ENCODE measurements at places on chromosomes 5 and 9.

DNA sequence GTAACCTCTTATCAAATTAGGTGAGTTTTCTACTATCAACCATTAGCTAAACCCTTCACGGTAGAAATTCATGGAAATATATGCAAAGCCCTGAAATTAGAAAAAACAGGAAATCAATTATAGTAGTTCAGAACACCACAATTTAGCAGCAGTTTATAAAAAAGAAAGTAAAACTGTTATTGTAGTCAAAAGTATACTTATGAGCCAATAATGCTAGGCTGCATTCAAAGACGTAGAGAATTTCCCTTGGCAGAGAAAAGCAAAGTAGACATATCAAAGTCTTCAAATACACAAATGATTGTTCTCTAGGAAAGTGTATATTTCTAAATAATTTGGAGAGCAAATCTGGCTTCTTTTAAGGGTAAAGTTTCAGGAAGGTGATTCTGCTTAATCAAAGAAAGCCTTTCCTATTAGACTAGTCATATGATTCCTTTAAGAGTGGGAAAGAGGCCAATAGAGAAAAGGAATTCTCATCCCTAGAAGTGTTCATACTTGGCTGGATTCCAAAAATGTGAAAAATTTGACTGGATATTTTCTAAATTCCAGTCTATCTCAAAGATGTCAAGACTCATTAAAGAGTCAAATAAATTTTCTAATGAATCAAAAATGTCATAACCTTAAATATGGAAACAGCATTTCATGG lies 185.5 kb downstream of the SMC2 start:
- H3K4me1 ChIP-seq = no peaks in the 10 kb centered on the region
- H3K27ac ChIP-seq = no peak overlapping the region
- H3K27me3 ChIP-seq = no peaks in the 10 kb centered on the region
- no peak overlapping the region for H3K4me3 ChIP-seq

GRCh38 chr5:112070022-112070421 lies 313.0 kb upstream of the NREP start:
- no peaks in the 10 kb centered on the region for H3K36me3 ChIP-seq
- H3K27ac ChIP-seq = no peak overlapping the region
- peaks cover 16% of the 10 kb centered on the region for H3K4me1 ChIP-seq
- no peaks in the 10 kb centered on the region for H3K27me3 ChIP-seq

DNA sequence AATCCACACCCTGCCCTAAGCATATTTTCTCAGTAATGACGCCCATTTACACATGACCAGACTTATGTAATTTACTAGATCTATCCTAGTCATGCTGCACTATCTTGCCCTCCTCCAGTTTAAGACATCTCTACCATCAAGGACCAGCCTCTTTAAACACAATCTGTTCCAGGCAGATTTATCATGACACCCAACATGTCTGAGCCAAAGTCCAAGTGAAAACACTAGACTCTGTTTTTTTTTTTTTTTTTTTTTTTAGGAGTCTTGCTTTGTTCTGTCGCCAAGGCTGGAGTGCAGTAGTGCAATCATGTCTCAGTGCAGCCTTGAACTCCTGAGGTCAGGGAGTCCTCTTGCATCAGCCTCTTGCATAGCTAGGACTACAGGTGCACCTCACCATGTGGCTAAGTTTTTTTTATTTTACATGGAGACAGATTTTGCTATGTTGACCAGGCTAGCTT lies 354.6 kb downstream of the ARRDC3 start:
- DNase-seq = no peak
- H3K4me3 ChIP-seq = no peak overlapping the region
- H3K4me1 ChIP-seq = no peaks in the 10 kb centered on the region
- peaks cover 4% of the 10 kb centered on the region for H3K27me3 ChIP-seq
- H3K27ac ChIP-seq = no peak overlapping the region
- H3K36me3 ChIP-seq = no peaks in the 10 kb centered on the region

- no peak for DNase-seq
- peak overlapping the region; percentile 87 for H3K27ac ChIP-seq
- H3K27me3 ChIP-seq = no peaks in the 10 kb centered on the region
- H3K36me3 ChIP-seq = peaks cover 13% of the 10 kb centered on the region
- H3K4me3 ChIP-seq = peak overlapping the region; percentile 68
These were observed 72.2 kb upstream of the ORM1 start for GRCh38 chr9:114250648-114251047.

DNA sequence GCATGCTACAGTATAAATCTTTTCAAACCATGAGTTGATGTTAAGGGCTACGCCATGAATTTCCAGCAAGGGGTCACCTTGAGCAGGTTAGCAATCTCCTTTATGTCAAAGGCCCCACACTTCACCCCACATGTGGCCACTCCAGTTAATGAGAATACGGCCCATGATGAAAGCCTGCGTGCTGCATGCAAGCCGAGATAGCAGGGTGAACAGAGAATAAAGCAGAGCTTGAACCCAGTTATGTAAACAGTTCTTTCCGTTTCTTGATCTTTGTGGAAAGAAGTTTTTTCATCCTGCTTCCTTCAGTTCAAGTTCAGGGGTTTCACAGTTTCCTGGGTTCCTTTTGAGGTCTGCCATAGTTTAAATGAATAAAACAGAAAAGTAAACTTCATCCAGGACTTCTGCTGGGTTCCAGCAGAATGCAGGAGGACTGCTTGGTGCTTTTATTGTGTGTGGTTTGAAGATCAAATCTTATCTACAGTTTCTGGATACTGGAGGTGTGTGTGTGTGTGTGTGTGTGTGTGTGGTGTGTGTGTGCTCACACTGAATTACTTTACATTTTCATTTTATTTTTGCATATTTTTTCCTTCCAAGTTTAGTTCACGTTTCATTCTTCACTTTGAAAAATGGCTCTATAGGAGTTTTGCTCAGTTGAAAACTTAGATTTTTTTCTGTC lies 87.1 kb downstream of the HMHB1 start:
- no peaks in the 10 kb centered on the region for H3K36me3 ChIP-seq
- peaks cover 2% of the 10 kb centered on the region for H3K27me3 ChIP-seq
- no peak overlapping the region for H3K4me3 ChIP-seq

GRCh38 chr5:36244076-36244475 lies 2.4 kb upstream of the NADK2 start:
- H3K36me3 ChIP-seq = no peaks in the 10 kb centered on the region
- no peaks in the 10 kb centered on the region for H3K27me3 ChIP-seq
- H3K27ac ChIP-seq = peak overlapping the region; percentile 17
- H3K4me1 ChIP-seq = peaks cover 25% of the 10 kb centered on the region
- H3K4me3 ChIP-seq = peak overlapping the region; percentile 0

- no peak for DNase-seq
- no peaks in the 10 kb centered on the region for H3K36me3 ChIP-seq
- H3K27ac ChIP-seq = no peak overlapping the region
- H3K4me3 ChIP-seq = no peak overlapping the region
These were observed 172.9 kb upstream of the ANKH start for GRCh38 chr5:15044521-15044920.

DNA sequence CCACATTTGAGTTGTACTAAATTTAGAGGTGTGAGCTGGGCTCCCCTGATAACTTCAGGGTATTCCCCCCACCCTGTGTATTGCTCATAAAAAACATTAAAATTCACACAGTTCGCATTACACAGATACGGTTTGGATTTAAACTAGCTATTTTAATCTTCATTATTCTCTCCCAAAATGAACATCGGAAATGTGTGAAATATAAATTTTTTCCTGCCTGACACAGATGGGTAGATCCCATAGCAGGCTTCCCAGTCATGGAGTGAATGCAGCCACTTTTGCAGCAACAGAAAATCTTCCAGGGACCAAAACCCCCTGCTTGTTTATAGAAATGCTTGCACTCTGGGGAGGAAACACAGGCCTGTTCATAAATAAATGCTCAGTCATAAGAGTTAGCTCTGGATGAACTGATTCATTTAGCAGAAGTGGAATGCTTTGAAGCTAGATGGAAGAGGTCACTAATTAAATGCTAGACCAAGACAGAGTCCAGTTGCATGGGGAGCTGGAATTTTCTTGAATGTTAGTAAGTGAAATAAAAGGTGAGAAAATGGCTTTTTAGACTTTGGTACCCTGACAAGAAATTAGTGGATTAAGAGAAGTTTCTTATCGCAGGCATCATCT lies 115.6 kb downstream of the PDE8B start:
- no peak overlapping the region for H3K27ac ChIP-seq
- no peak for DNase-seq

DNA sequence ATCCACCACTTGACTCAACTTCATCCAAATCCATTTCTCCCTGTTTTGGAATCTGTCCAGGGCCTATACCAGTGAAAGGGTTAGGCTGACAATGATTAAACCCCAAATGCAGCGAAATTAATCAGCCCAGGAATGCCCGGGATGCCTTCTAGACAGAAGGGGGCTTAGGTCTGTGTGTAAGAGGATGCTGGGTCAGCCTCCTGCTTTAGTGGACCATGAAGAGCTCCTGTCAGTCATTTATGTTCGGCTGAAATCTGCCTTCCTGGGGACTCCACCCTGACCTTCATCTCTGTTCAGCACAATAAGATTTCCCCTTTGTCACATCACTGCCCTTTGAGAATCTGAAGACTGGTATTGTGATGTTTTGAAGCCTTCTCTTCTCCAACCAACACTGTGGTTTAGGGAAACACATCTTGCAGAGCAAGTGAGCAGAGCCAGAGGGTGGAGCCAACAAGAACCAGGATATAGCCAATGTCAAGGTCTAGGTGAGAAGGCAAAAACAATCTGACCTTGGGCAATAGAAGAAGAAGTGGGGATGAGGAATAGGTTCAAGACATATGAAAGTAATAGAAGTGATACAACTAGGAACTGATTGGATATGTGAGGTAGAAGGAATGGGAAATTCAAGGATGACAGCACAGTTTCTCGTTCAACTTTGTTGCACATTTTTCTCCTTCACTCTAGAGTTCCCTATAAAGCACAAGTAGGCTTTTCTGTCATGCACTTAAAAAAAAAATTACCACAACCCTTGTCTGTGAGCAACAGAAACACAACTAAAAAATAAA lies 234.4 kb downstream of the ARHGAP26 start:
- no peak overlapping the region for H3K27ac ChIP-seq
- H3K4me1 ChIP-seq = peaks cover 51% of the 10 kb centered on the region
- no peaks in the 10 kb centered on the region for H3K27me3 ChIP-seq
- no peaks in the 10 kb centered on the region for H3K36me3 ChIP-seq
- H3K4me3 ChIP-seq = no peak overlapping the region

- no peaks in the 10 kb centered on the region for H3K27me3 ChIP-seq
- peak overlapping the region; percentile 97 for H3K27ac ChIP-seq
- no peaks in the 10 kb centered on the region for H3K36me3 ChIP-seq
- peak overlapping the region; percentile 74 for H3K4me3 ChIP-seq
These were observed 28.7 kb upstream of the F2RL1 start for GRCh38 chr5:76789991-76790581.
